ENCODE measurements at places on chromosomes 16 and 17. TPM values are rescaled to one million over a fixed set of nuclear protein-coding genes. Genes with fewer than 3 reads are reported as not detected.

The BAIAP3 gene
- 0.24 TPM for total RNA-seq

The COPS3 gene
- total RNA-seq: 83.3 TPM

The PLEKHG4 gene
- total RNA-seq: 16.1 TPM

The KRT27 gene
- not detected for total RNA-seq

The MVD gene
- 78.0 TPM for total RNA-seq

The TEKT5 gene
- total RNA-seq: 0.48 TPM

The FAM117A gene
- total RNA-seq: 4.3 TPM

The SGCA gene
- total RNA-seq: not detected

The CCL7 gene
- not detected for total RNA-seq

The MEIOC gene
- total RNA-seq: 0.48 TPM

Measured in tracheal epithelial cell (primary cell).